Eye (tissue), 1 donor: ENCODE measurements at places on chromosomes 16 and 17.

DNA sequence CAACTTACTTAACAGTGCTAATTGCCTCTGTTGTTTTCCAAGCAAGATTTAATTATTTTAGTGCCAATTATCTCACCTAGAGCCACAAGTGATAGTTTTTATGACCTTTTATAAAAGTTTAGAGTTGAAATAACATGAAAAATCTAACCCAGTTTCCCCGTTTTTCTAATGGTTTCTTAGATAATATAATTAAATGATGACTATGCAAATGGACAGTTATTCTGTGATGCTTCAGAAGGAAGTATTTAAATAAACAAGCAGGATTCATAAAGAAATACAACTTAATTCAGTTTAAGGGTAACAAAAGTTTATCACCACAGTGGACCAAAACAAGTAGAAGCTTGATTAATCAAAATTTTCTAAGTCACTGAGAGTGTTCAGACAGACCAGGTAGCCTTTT lies 721.2 kb upstream of the SOX9 start:
- DNase-seq, result no peak

GRCh38 chr17:37158290-37158689 lies 209.5 kb downstream of the AATF start:
- no peak for DNase-seq

DNA sequence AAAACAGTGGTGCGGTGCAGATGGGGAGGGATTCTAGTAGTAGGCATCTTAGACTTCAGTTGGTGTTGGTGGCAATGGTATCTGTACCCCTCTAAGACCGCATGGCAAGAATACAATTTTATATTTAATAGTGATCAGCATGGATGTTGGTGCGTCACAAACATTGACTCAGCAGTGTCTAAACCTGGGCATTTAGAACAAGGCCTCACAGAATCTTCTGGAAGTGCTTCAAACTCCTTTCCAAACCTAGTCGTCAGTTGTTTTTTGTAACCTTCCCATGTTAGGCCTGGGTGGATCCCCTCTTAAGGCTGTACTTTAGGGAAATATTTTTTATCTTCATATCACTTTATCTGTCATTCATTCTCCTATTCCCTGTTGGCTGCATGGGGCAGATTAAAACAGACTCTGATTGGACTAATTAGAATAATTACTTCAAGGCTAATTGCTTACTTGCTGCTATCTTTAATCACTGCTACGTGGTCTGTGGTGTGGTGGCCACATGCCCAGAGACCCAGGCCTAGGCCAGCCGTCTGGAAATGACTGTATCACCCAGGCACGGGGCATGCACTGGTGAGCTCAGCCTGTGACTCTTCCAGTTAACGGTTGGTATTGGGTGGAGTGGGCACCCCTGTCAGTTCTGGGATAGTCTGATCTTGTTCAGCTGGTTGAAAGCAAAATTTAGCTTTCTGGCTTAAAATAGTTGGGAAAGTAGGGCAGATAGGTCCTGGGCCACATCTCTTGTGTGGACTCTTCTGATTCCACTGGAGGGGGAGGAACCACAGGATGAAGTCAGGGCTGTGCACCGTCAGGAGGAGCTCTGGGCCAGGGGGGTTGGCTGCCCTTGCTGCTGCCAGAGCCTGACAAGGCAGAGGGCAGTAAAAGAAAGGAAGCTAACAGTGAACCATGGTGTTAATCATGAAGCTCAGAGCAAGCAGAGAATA lies 4.5 kb downstream of the ALKBH5 start:
- DNase-seq, result no peak

GRCh38 chr16:7755347-7755882 lies 422.8 kb downstream of the RBFOX1 start:
- peak; percentile 42 for DNase-seq

DNA sequence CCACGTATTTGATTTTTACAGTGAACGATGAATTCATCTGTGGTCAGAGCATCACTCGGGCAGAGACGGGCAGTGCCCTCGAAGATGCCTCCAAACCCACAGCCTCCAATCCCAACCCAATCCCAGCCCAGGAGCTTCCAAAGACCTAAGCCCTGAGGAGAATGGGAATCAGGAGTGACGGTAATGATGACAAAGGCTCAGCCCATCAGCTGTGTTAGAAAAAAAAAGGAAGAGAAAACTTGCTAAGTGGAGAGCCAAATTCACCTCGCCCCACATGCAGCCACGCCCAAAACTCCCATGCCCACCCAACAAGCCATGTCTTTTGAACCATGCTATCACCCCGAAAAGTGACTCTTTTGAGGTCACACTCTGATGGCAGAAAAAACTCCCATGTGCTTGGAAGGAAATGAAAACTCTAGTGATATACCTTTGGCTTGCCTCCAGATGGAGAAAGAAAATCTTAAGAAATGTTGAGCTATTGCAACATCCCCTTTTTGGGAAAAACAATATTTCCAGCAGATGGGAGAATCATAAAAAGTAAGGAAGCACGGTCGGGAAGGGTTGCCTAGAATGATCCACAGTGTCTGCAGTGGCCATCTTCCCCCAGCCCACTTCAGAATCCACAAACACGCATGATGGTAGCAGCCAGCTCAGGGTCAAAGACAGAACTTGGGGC lies 37.7 kb downstream of the XYLT1 start:
- DNase-seq, result no peak
